ENCODE measurements at places on chromosomes 4 and X.

DNA sequence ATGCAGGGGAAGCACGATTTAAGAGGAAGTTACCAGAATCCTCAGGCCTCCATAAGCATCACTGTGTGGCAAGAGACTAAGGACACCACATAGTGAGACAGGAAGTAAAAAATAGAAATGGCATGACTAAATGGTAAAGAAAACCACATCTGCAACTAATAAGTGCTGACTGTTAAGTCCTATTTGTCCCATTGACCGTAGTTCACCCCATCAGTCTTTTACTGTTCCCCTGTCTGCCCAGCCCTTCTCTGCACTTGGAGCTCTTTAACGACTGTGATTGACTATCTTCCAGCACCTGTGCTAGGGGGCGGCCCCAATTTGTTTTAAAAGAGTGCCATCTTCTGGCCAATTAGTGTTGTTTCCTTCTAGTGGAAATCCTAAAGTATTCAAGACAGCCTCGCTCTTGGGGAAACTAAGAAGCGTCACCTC is 94.2 kb downstream of the MAOA start:
- peak; percentile 10 for DNase-seq

GRCh38 chrX:71573590-71573989 is 4.6 kb upstream of the GCNA start:
- DNase-seq, result no peak

DNA sequence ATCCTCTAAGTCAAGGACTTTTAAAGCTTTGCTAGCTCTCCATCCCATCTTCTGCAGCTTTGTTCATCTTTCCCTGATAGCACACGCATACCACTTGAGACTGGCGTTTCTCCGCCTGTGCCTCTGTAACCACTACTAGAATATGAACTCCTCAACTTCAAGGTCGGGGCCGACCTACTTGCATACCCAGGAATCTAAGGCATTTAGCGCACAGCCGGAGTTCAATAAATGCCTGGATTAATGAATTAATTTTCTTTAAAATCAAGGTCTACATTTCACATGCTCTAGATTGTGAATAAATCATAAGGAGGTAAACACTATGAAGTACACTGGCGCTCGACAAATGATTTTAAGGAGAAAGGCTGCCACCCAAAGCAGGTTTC is 89.3 kb downstream of the HNRNPD start:
- no peak for DNase-seq

DNA sequence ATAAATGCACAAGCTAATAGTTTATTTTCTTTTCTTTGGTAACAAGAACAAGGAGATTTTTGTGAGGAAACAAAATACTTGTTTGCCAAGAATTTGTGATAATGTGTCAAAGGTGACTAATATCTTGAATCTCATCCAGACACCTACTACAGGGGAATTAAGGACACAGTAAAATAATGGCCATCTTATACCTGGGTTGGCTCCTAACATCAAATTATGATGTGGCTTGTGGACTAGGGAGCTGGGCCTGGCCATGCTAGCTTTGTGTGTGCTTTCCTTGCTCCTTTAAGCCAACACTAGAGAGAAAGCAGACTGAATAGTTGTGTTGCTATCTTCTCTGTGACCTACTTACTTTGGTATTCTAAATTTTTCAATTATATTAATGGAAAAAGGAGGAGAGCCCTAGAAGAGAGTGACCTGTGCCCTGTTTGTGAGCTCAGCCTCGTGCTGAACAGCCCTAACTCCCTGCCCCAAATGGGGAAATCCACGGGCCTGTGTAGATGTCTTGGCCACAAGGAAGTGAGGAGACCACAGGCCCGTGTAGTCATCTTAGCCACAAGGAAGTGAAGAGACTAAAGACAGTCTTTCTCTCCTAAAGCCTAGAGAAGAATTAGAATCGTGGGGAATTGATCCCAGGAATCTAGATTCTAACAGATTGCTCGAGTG is 23.3 kb downstream of the ARHGAP24 start:
- no peak for DNase-seq

GRCh38 chr4:162401021-162401420 is 237.2 kb upstream of the FSTL5 start:
- DNase-seq, result no peak

DNA sequence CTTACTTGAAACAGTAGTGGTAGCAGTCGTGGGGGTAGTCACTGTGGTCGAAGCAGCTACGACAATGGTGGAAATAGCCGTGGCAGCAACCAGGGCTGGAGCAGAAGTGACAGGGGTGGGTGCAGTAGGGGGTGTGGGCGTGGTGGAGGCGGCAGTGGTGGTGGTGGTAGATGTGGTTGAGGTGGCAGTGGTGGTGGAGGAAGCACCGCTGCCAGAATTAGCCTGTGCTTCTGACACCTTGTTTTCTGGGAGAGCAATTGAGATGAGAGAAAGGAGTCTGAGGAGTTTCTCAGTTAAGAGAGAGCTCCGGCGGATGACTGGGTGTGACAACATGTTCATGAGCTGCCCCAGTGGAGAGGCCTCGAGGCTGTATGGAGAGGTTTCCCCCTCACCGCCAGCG is 113.5 kb upstream of the HSD17B10 start:
- DNase-seq, result no peak

- peak; percentile 6 for DNase-seq
Observed at GRCh38 chrX:41276661-41277506, 57.1 kb upstream of the DDX3X start.

DNA sequence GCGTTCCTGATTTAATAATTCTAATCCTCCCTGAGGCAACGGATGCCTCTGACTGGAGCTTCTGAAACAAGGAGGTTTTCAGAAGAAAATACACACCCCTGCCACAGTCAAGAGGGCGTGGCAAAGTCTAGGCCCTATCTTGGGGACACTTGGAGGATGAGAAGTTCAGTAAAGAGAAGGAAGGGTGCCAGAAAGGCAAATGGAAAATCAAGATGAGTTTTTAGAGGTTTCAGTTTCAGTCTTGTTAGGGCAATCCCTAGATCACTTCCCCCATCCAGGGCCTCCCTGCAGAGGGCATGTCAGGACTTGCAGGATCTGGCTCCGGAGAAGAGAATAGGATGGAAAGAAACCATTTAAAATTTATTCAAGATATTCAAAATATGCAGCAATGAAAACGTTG is 28.5 kb upstream of the FGF2 start:
- DNase-seq, result no peak

DNA sequence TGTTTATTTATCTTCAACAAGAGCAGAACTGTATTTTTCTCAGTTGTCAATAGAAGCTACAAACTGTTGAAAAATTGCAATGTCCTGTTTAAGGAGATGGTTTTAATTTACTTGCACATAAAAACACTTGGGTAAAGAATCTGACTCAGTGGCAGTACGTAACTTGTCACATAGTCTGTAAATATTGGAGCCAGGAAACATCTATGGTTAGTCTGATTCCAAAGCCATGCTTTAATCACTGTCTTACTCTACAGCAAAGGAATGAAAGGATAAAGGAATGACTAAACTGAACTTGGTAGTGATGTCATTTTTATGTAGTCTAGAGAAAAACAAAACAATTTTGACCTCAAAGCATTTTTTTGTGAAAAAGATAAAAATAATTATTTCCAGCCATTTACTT is 537.2 kb downstream of the STIM2 start:
- DNase-seq, result no peak

DNA sequence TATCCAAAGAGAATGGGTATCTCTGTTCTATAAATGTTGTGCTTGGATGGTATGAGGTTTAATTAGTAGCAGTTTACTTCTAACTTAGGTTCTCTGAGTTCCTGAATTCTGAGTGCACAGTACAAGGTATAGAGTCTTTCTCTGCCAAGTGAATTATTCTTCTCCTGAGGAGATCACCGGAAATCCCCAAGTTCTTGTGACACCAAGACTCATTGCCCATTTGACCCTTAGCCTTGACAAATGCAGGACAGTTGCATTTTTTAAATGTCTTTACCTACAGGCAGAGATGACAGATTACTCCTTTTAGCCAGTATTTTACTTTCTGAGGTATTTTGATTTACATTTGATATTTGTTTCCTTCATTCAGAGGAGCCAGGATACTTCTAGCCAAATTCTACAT is 72.9 kb downstream of the MAOA start:
- DNase-seq, result no peak

GRCh38 chr4:108166441-108167315 is 2.1 kb downstream of the LEF1 start:
- DNase-seq, result peak; percentile 72

DNA sequence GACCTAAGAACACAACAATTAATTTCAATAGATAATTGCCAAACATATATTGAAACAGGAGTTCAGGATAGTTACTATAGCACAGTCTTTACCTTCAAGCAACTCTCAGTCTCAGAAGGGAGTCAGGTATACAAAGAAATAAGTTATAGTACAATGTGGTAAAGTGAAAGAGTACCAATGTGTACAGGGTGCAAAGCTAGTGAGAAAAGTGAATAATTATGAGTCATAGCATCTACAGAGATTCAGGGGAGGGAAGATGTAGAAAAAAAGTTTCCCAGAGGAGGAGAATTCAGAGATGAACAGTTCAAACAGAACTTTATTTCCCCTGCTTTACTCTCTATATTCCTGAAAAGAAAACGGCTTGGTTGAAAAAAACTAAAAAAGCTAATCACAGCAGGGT is 22.7 kb upstream of the DKK2 start:
- no peak for DNase-seq

- no peak for DNase-seq
Observed at GRCh38 chr4:120132935-120133334, 66.3 kb upstream of the MAD2L1 start.

- DNase-seq, result no peak
Observed at GRCh38 chrX:12961196-12961718, 13.7 kb upstream of the TMSB4X start.
